Left cardiac atrium (tissue), 4 donors: ENCODE measurements at places on chromosomes 13 and 19.
A peak's percentile ranks its signal among the peaks of the same experiment; 100 is the strongest.

- no peak for DNase-seq
These were observed 25.5 kb downstream of the AP2S1 start for GRCh38 chr19:46824890-46825730.

GRCh38 chr13:114311908-114312307, 2.4 kb upstream of the CHAMP1 start:
- DNase-seq = no peak

DNA sequence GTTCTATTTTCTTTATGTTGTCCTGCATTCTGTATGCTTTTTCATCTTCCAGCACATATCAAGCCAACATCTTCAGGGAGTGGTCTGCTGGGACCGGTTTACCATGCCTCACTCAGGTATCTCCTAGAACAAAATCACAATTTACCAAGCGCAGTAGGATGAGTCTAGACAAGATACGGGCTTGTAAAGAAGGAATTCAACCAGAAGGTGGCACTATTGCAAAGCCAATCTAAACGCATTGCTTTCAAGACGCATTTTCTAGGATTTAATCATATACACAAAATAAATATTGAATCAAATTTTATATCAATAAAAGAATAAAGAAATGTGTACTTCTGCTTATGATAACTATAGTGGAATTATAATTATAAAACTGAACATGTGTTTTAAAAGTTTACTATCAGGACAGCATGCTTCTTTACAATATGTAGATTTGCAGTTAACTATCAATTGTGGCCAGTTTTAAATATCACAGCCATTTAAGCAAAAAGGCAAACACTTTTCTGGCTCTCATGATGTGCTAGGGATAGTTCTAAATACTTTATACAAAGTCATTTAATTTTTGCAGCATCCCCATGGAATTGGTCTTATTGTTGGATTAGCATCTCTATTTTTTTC, 16.1 kb upstream of the TPP2 start:
- DNase-seq = no peak

GRCh38 chr13:107258599-107259187, 690.8 kb upstream of the ARGLU1 start:
- DNase-seq = no peak

DNA sequence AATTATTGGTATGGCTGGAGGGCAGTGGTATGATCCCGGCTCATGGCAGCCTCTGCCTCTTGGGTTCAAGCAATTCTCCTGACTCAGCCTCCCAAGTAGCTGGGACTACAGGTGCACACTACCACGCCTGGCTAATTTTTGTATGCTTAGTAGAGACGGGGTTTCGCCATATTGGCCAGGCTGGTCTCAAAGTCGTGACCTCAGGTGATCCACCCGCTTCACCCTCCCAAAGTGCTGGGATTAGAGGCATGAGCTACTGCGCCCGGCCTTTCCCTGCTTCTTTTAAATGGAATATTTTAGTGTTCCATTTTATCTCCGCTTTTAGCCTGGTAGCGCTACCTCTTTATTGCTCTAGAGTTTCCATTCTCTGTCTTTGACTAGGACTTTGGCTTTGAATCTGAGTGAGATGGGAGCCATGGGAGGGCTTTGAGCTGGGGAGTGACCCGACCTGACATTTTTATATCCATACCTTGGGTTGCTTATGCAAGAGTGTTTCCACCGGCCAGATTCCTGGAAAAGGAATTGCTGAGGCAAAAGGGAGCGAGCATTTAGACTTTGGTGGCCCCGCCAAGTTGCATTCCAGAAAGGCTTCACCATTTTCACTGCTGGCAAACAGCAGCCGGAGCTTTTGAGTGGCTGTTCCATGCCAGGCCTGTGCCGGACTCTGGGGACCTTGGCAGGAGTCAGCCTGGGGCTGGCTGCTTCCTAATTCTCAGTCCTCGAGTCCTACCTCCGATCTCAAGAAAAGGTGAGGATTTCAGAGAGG, 22.9 kb downstream of the BICRA start:
- DNase-seq = no peak

DNA sequence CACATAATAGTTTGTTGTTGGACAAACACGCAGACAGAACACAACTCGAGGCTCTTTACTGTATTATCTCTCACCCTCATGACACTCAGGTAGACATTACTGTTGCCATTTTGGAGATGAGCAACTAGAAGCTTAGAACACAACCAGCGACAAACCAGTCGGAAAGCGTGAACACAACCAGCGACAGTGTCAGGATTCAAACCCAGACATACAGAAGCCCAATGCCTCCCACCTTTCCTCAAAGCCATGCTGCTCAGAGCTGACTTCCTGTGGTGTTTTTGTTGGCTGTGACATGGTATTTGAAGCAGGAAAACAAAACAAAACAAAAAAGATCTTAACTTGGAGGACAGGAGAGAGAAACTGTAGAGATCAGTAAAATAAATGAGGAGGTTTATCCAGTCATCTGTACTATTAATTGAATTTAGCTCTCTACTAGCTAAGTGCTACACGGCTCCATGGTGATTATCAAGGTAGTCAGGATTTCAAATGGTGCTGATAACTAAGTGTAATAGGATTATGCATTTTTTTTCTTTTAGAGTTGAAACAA, 92.1 kb downstream of the STARD13 start:
- DNase-seq = no peak

- no peak for DNase-seq
These were observed 27.1 kb upstream of the GAS6 start for GRCh38 chr13:113890774-113891480.

DNA sequence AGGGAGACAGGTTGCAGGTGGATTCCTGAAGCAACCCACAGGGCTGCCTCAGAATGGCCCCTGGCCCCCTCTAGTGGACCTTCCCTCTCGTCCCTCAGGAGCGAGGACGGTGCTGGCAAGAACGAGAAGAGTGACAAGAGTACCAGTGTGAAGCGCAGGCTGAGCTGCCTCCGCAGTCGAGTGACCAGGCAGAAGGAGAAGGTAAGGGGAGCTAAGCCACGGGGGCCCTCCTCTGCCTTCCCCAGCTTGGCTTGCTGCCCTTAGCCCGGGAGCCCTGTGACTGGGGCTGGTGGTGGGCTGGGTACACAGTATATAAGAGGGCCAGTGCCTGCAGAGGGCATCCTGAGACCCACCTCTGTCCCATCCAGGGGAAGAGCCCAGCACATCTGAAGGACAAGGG, 34.0 kb downstream of the ARHGEF18 start:
- no peak for DNase-seq

DNA sequence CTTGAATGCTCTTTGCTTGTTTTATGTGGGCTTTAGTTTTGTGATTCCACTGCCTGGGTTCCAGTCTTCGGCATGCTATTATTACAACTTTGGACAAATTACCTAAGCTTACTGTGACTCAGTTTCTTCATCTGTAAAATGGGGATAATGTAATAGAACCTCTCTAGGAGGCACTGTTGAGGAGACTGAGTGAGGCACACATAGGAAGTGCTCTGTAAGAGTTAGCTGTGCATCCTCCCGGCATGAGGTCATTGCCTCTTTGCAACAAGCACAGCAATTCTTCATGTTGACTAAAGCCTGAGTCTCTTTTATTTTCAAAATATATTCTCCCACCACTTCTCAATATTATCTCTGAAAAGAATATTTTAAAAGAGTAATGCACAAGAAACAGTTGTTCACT, 227.4 kb downstream of the DLEU7 start:
- no peak for DNase-seq

DNA sequence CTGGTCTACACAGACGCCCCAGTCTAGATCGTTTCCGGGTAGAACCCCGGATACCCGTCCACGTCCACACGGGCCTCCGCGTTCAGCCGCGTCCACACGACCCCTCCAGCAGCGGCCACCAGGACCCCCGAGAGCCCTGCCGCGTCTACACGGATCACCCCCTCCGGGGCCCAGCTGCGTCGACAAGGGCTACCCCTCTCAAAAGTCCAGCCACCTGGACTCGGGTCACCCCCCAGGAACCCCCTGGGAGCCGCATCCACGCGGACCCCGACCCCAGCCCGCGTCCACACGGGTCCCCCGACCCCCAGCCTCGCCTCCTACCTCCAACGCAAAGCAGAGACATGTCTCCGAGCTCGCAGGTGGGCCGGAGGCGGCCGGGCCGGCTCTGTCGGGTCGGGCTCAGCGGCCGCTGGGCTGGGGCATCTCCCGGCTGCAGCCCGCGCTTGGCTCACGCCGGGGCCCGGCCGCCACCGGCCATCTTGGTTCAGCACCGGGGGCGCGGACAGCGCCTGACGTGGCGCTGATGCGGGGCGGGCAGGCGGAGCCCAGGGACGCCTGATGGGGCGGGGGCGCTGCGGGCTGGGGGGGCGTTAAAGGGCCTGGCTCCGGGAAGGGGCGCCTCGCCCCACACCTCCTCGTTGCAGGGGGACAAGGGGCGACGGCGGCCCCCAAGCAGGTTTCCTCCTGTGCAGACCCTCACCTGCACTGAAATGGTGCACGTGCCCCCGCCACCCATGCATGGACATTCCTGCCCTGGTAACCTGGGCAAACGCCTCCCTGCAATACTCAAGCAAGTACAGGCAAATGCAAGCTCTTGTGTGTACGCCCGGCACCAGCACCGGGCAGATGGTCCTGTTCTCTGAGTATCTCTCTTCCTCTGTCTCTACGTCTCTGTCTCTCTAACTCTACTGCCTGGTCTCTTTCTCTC, at the start of gene UNC13A:
TSS of gene UNC13A (minus strand) at position 498 of the 928 bp plus-strand sequence. CDS start at position 343, 155 bp downstream.
- DNase-seq = peak; percentile 50

DNA sequence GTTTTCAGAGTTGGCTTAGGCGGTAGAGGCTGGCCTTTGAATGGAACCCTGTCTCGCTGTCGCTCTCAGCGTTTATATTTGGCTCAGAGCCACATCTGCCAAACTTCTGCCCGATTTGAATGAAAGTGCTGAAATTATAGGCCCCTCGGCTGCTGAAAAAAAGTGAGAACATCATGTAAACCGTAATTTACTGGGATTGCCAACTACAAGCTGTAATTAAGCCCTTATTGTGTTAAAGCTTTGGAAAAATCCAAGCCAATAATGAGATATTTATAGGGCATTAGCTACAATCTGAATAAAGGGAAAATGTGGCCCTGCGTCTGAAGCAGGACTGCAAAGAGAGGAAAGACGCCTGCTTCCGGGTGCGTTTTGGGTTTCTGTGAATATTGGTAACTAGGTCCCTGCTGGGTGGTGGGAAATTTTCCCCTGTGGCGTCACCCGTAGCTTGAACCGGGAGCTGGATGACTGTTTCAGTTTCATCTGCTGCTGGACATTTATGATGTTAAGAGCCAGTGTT, 9.9 kb downstream of the DNM2 start:
- DNase-seq = no peak

DNA sequence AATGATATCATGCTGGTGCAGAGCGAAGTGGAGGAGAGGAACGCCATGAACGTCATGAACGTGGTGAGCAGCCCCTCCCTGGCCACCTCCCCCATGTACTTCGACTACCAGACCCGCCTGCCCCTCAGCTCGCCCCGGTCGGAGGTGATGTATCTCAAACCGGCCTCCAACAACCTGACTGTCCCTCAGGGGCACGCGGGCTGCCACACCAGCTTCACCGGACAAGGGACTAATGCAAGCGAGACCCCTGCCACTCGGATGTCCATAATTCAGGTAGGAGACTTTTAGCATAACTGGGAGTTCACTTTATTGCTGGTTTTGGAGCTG, 3.3 kb downstream of the PCDH17 start:
- peak; percentile 34 for DNase-seq

DNA sequence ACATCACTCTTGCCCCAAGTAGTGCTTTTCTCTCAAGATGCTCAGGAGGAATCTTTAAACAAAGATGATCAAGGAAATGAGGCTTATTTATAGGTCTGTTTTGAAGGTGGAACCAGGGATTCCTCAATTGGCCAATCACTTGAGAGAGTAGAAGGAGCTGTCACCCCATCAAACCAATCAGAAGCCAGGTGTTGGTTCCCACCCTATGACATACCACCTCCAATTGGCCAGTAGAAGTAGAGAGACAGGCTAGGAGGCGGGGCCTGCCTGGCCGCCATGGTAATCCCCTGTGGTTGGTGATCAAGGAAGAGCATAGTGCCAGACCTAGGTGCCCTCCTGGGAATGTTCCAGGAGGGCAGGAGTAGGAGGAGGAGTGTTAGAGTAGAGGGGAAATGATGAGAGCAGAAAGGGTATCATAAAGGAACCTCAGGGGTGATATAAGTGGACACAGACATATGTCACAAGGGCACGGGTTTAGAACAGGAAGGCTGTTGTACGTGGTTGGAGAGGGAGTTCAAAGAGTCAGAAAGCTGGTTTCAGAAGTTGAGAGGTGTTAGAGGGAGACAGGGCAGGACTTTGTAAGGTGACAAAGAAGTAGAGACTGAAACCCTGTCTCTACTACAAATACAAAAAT, 10.5 kb downstream of the PMIS2 start:
- no peak for DNase-seq

GRCh38 chr19:1668048-1668485, 15.7 kb upstream of the TCF3 start:
- no peak for DNase-seq
